ENCODE measurements at places on chromosomes 5 and 9. TPM values are rescaled to one million over a fixed set of nuclear protein-coding genes. Genes with fewer than 3 reads are reported as not detected.

- H3K36me3 ChIP-seq: peaks cover 8% of the 10 kb centered on the region
- H3K4me3 ChIP-seq: no peak overlapping the region
- H3K27me3 ChIP-seq: no peaks in the 10 kb centered on the region
These were observed 33.9 kb downstream of the HACD4 start for GRCh38 chr9:20997503-20998076.

GRCh38 chr9:87212605-87213021 is 265.3 kb upstream of the GAS1 start:
- H3K27ac ChIP-seq: no peak overlapping the region
- no peak overlapping the region for H3K4me3 ChIP-seq
- H3K4me1 ChIP-seq: no peaks in the 10 kb centered on the region
- no peak for DNase-seq
- no peaks in the 10 kb centered on the region for H3K27me3 ChIP-seq

DNA sequence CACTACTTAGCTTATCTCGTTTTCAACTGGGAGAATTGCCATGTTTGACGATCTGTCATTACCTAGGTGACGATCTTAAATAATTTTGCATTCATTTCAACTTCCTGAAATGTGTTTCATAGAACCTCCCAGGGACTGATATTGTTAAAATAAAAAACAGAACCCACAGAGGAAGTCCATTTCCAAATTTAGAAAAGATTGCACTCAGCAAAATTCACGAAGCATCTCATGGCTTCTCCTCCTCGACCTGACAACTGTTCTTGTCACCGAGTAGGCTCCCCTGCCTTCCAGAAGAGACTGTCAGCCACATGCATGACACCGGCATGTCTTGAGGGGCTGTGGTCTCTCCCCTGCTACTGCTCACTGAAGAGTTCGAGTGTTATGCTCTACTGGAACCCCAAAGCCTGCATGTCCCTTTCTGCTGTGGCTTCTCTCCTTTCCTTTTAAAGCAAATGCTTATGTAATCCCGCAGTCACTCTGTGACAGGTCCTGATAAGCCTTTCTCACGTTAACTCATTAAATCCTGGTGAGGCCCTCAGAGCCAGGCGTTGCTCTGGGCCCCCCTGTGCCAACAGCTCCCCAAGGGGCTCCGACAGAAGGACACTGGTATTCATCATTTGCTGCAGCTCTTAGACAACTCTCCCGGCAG is 26.8 kb upstream of the ANKRD33B start:
- H3K36me3 ChIP-seq: no peaks in the 10 kb centered on the region
- no peak overlapping the region for H3K4me3 ChIP-seq
- DNase-seq: no peak
- peaks cover 22% of the 10 kb centered on the region for H3K4me1 ChIP-seq
- H3K27me3 ChIP-seq: no peaks in the 10 kb centered on the region
- no peak overlapping the region for H3K27ac ChIP-seq

DNA sequence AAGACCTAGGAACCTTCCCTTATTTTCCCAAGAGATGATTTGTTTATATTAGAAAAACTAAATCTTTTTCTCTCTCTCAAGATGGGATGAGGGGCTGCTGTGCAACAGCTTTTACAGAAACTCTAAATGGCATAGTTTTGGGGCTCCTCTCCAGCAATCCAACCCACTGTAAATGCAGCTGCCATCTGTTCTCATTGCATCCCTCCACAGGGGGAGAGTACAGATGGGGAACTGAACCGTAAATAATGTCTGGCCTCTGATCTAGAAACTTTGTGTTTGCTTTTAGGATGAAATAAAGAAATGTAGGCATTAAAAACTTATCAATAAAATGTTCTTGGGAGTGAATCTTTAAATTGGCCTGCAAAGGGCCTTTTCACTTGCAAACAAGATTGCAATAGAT is 291.4 kb downstream of the MCTP1 start:
- no peak for DNase-seq
- H3K27ac ChIP-seq: no peak overlapping the region
- no peaks in the 10 kb centered on the region for H3K4me1 ChIP-seq
- H3K27me3 ChIP-seq: no peaks in the 10 kb centered on the region
- H3K4me3 ChIP-seq: no peak overlapping the region

TIMD4 gene
- total RNA-seq: 2.6 TPM

MPDZ gene
- not detected for total RNA-seq
